NCI-H524 treated with DMSO at 0.1 percent for 48 hours (cell line): ENCODE measurements at places on chromosomes 16 and 17.

GRCh38 chr16:84673203-84673535 is 24.9 kb downstream of the KLHL36 start:
- no peak for DNase-seq

DNA sequence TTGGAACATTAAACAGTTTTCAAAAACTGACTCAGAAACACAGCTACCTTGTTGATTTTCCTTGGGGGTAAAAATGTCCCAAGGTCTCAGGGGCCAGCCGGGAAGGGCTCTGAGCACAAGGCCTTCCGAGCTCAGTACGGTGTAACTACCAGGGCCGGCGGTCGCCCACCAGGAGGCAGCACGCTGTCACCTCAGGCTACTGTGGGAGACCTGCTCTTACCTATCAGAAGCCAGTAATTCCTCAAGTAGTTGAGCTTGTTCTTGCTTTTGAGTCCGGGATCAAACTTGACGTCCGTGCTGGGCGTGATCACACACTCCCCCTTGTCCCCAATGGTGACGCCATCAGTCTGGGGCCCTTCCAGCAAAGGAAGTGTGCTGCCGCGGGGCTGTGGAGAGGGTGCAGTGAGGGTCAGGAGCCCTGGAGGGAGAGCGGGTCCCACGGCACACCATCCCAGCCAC is 43.4 kb upstream of the ICAM2 start:
- DNase-seq, result no peak

GRCh38 chr17:41318231-41318630 is 2.7 kb upstream of the KRTAP17-1 start:
- DNase-seq, result no peak

DNA sequence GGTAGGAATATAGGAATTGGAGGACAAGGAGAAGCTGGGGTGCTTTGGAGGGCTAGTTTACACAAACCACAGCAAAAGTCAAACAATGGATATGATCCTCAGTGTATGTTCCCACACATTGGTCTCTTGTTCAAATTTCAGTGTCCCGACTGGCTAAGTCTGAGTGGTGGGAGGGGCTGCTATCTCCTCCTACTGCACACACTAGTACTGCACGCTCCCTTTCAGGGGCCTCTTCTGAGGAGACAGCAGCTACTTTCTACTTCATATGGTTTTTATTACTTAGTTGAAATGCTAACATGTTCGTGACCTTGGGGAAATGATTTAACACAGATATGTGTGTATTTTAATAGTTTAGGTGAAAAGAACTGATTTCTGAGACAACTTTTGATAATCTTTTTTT is 18.8 kb upstream of the KRT10 start:
- no peak for DNase-seq

DNA sequence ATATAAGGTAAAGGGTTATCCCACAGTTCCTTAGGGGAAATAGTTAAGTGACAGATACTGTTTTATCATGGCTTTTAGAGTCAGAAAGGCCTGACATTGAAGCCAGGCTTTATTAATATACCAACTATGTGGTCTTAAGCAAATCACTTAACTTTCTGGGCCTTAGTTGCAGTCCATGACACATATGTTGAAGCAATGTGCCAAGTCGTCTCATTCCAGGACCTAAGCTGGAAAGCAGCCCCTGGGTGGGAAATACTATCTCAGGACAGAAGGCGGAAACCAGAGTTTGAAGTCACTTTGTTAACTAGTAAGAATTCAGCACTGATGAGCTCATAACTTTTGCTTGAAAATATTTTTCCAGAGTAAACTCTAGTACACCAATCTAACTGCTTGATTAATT is 80.0 kb downstream of the USP32 start:
- DNase-seq, result no peak

DNA sequence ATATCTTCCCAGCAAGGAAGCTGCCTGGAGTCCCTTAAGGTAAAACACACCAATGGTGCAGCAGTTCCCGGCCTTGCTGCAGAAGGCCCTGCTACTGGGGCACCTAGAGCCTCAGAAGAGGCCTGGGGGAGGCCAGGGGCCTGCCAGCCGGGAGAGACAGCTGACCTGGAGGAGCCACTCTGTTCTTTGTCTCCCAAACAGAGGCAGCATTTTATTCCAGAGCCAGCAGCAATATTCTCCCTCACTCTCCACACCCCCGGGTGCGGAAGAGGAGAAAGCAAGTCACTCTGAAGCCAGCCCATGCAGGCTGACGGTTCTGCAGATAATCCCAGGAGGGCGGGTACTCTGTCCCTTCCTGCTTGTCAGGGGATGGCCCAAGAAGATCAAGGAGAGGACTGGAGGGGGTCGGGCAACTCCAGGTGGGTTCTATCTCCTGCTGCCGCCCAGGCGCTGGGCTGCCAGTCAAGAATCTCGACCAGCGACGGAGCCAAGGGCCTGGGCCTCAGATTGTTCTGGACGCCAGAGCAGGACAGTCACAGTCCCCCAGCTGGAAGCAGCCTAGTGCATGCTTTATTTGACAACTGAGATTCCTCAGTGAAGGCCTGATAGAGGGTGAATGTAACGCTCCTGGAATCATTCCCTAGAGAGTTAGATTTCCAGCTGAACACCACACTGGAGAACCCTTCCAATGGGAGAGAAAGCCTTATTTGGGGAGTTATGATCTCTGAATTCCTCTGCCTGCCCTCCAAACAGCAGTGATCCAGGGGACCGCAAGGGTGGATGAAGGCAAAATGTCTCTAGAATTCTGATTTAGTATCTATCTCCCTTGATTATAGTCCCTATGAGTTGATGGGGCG is 1.1 kb upstream of the KIFC3 start:
- DNase-seq, result no peak

DNA sequence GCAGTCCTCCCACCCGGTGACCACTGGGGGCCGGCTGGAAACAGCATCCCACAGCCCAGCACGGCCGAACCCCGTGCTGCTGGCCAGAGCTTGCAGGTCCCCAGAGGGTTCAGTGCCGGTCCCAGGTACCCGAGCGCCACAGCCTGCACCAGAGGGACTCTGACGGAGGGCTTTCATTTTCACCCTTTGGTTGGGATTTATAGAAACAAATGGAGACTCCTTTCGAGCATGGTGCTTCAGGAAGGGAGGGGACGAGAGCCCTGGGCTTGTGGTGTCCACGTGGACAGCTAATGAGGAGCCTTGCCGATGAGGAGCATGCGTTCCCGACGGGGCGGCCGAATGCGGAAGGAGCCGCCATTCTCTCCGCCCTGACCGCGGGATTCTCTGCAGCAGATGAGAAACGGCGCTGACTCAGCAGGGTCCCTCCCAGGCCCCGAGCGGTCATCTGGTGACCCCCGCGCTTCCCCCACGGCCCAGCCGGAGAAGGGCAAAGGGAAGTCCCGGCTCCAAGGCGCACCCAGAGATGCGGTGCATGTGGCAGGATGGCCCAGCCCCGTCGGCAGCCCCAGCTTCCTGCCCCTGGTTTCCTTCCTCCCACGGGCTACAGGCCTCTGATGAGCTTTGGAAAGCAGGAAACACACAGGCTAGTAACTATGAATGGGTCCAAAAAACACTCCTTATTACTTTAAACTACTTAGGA is 9.8 kb downstream of the SLC38A10 start:
- no peak for DNase-seq

DNA sequence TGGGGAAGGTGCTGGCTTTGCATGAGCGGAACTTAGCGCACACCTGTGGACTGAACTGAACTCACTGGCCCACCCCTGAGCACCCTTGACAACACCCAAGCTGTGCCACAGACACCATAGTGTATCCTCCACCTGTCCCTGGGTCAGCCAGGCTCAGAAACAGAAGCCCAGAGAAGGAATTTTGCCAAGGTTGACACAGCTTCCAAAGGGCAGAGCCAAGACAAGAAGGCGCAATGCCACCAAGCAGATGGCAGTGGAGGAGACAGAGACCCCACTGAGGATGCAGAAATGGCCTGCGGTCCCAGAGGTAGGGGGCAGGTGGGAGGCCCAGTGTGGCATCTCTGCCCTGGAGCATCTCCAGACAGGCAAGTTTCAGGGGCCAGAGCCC is 169.0 kb downstream of the ENGASE start:
- no peak for DNase-seq

DNA sequence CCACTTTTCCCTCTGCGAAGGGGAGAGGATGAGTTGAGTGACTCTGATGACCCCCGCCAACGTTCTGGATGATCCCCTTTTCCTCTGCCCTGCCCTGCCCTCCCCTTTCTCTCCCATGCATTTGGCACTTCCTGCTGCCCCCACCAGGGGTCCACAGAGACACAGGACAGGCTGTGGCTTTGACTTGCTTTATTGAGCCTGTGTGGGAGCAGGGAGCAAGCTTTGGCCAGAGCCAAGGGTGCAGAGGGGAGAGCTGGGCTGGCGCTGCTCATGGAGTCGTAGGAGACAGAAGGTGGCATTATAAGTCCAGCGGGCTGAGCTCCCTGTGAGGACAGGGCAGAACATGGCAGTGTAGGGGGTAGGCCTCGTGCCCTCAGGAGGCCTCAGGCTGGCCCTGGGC is 1.6 kb downstream of the PPY start:
- no peak for DNase-seq

GRCh38 chr17:50278526-50279180 is 4.4 kb downstream of the TMEM92 start:
- no peak for DNase-seq

- no peak for DNase-seq
These were observed 902.5 kb downstream of the KCNJ2 start for GRCh38 chr17:71071837-71072236.

DNA sequence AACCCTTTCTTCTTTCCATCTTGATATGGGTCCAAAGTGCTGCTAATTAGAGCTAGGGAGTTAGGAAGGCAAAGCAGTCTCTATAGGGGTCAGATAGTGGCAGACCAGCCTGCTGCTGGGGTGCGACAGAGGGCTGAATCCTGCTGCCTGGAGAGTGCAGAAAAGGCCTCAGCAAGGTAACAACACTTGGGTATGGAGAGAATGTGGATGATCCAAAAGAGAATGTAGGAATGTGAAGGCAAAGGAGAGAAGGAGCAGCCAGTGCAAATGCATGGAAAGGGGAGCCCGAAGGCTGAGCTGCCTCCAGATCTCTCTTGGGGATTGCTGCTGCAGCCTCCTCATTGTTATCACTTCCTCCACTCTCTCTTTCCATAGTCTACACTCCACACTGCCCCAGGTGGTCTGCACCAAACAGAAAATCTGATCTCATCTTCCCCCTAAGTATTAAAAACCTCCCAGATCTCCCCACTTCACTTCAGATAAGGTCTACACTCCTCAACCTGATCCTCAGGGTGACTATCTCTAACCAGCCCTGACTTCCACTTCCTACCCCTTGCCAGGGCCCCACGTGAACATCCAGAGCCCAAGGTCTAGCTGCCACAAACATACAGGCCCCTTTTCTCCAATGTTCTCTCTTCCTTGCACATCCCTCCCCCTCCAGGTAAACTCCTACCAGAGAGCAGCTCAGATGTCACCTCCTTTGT is 28.8 kb downstream of the TOM1L2 start:
- DNase-seq, result no peak

GRCh38 chr17:82204831-82205719 is 7.6 kb downstream of the CCDC57 start:
- no peak for DNase-seq

DNA sequence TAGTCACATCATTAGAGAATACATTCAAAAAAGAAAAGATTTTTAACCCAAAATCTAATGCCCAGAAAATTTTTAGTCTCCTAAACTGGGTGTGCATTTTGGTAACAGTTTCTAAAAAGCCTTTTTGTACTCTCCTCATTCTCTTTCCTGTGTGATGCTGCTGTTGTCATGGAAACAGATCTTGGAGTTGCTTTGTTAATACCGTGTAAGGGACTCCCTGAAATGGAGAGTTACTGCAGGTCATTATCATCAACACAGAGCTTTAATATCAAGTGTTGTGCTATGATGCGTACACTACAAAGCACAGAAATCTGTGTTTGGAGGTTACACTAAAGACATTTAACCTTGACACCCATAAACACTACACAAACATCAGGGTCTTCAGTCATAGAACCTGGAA is 216.3 kb downstream of the PRKCA start:
- no peak for DNase-seq

DNA sequence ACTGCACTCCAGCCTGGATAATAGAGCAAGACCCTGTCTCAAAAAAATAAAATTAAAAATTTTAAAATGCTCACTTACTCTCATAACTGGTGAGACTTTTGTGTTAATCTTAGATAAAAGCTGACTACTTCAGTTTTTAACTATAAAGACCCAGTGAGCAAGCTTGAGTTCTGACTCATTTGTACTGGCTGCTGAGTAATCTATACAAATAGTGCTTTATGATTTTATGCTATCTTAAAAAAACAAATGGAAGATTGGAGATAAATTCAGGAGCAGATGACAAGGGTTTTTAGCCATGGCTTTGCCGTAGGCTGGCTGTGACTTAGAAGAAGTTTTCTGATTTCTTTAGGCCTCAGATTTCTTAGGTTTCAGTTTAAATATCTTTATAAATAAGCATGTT is 30.5 kb downstream of the SNTB2 start:
- DNase-seq, result no peak

DNA sequence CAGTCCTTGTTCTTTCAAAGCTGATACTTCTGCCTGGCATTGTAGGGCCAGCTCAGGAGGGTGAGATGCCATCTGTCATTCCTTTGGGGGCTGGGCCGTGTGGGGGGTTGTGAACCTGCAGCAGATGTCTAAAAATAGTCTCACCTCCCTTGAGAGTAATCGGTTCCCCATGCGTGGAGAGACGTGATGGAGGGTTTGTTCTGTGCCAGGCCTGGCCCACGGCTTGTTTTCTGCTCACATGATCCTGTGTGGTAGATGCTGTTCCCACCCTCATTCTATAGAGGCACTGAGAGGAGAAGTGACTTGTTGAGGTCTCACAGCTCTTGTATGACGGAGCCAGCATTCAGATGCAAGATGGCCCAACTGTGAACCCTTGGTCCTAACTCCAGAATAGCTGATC is 4.6 kb downstream of the IRF8 start:
- no peak for DNase-seq

DNA sequence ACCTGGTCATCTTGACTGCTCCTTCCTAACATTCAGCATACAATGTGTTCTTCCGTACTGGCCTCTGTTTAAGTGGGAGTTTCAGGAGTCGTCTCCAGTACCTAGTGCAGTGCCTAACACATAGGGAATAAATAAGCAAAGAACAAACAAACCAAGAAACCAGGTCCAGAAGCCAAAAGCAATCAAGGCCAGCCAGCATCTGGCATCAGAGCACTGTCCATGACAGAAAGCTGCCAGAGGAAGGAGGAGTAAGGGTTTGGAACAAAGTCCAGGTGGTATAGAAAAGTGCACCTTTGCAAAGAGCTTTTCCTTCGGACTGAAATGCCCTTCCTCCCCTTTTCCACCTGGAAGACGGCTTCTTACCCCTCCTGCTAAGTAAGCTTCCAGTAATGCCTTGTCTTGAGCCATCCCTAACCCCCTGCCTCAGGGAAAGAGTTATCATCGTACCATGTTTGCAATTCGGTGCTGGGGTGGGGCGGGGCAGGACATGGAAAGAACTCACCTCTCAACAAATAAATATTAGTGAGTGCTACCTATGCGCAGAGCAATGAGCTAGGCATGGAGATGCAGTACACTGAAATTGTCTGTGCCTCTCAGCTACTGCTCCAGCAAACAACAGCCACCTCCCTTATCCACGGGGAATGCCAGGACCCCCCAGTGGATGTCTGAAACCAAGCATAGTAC is 47.6 kb downstream of the C17orf67 start:
- DNase-seq, result no peak

DNA sequence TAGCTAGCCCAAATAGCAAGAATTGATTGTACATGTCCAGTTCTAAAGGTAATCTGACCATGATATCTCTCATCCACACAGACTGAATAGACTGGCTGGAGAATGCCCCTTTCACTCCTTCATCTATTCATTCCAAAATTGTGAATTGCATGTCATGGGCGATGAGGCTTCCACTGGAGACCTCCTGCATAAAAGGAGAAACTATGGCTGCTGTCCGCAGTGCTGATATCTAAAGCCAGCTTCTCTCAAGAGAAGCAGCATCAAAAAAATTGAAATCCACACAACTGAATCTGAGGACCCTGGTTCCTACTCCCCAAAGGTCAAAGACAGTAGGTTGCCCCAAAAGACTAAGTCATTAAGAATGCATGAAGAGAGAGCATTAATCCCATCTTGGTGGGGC is 7.9 kb upstream of the SCNN1G start:
- no peak for DNase-seq
